ENCODE measurements at places on chromosomes 3 and 15.

DNA sequence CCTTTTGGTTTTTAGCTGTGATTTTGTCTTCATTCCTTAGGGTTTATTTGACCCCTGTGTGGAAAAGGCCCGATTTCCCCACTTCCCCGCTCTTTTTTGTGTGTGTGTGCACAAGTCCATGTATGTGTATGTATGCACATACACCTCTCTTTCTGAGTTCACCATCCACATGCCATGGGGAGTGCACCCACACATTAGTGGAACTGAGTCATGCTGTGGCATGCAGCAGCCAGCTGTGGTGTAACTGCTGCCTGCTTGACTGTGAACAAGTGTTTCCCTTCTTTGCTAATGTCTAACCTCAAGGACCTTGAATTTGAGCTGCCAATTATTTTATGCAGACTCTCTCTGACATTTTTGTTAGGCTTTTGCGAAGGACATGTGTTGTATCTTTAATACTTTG is 434.9 kb upstream of the TPM1 start:
- DNase-seq = peak; percentile 59

GRCh38 chr3:107894998-107895397 is 195.8 kb downstream of the CD47 start:
- no peak for DNase-seq

GRCh38 chr3:122508135-122508914 is 6.4 kb downstream of the KPNA1 start:
- DNase-seq = no peak

- no peak for DNase-seq
Observed at GRCh38 chr3:107954845-107955244, 136.0 kb downstream of the CD47 start.

GRCh38 chr3:66196633-66197032 is 24.2 kb upstream of the SLC25A26 start:
- no peak for DNase-seq

DNA sequence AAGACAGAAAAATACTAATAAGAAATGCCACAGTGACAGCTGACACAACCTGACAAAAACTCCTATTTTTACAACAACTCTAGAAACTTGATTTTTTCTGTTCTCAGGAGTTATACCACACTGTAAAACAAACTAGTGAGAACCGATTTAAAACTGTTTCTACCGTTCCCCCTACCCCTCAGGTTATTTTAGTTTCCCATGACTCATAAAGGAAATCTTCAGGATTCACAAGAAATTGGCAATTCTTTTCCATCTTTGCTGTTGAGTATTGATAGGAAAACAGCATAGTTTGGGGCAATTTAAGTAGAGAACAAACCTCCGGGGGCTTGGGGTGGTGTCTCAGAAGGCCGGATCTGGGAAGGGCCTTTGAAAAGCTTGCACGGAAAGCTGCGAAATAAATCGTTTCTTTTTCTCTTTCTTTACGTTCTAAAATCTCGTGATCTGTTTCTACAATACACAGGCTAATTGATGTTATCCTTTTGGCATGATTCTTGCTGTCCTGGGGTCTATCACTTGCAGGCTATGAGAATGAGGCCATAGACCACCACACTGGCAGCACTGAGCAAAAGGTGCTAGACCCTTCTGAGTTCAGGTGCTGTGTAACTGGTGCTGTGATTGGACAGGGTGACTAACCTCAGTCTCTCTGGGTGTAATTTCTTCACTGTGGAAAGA is 89.3 kb downstream of the LPP start:
- DNase-seq = no peak

GRCh38 chr3:23697416-23697815 is 108.3 kb upstream of the UBE2E1 start:
- no peak for DNase-seq

DNA sequence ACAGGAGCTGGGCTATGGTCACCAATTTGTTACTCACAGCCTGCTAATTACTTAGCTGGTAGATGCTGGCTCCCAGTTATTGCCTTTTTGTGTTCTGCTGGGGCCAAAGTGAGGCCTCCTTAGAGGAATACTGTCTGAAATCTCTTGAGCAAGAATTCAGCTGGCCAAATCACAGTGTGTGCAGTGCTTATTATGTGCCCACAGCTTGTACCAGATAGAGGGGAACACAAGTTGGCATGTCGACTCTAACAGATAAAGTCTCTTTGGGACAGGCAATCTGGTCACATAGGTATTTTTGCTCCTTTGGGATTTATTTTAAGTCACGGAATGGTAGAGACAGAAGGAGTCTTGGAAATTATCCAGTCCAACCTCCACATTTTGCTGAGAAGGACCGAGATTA is 6.3 kb upstream of the TMEM212 start:
- no peak for DNase-seq

- DNase-seq = no peak
Observed at GRCh38 chr3:46058981-46059380, 31.7 kb upstream of the XCR1 start.

DNA sequence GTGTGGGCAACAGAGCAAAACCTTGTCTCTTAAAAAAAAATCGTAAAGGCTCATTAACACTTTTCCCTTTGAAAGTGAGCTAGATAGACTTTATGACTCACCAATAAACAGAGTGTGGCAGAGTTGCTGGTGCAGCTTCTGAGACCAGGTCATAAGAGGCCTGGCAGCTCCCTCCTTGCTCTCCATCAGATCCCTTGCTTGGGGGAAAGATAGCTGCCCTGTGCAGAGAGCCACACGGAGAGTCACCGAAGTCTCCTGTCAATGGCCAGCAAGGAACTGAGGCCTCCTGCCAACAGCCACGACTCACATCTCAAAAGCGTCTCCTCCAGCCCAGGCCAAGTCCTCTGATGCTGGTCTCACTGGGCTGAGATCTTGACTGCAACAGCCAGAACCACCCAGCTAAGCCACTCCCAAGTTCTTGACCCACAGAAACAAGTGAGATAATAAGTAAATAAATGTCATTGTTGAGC is 8.7 kb upstream of the GP9 start:
- peak; percentile 80 for DNase-seq

- no peak for DNase-seq
Observed at GRCh38 chr3:180563406-180563805, 38.6 kb upstream of the TTC14 start.

- no peak for DNase-seq
Observed at GRCh38 chr3:192352142-192352541, 375.2 kb downstream of the FGF12 start.

- DNase-seq = no peak
Observed at GRCh38 chr3:17151598-17152373, 267.0 kb downstream of the PLCL2 start.

GRCh38 chr15:48283396-48284145 is 47.7 kb upstream of the DUT start:
- no peak for DNase-seq

DNA sequence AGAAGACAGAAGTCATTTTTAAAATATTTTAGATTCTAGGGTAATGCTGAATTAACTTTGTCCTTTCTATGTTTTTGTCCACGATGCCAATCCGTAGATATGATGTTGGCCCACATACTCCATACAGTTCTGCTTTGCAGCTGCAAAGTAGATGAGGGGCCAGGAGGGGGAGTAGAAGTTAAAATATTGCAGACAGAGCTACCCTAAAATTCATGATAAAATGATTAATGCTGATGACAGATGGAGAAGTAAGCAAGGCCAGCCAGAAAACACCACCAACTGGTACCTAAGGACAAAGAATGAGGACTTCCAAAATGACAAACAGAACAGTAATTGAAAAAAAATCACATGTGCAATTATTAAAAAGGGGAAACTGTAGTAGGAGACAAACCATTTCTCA is 756.6 kb upstream of the ARPP21 start:
- DNase-seq = no peak

DNA sequence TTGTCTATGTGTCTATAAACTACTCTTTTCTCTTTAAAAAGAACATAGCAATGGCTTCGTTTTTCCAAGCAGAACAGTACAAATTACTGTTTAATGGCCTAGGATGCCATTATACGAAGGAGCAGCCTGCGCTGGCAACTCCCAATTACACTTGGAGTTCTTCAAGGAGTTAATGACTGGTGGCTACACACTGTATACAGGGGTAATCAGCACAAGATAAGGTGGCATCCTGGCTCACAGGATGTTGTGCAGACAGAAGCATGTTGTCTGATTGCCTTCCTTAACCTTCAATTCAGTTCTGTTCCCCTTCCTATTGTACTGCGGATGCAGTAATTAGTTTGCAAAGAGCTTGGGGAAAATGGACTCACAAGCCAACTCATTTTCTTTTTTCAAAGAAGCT is 250.7 kb upstream of the ROBO2 start:
- DNase-seq = no peak

GRCh38 chr3:190384309-190384756 is 3.6 kb upstream of the CLDN16 start:
- no peak for DNase-seq

- DNase-seq = no peak
Observed at GRCh38 chr15:39151545-39151944, 429.3 kb upstream of the THBS1 start.

DNA sequence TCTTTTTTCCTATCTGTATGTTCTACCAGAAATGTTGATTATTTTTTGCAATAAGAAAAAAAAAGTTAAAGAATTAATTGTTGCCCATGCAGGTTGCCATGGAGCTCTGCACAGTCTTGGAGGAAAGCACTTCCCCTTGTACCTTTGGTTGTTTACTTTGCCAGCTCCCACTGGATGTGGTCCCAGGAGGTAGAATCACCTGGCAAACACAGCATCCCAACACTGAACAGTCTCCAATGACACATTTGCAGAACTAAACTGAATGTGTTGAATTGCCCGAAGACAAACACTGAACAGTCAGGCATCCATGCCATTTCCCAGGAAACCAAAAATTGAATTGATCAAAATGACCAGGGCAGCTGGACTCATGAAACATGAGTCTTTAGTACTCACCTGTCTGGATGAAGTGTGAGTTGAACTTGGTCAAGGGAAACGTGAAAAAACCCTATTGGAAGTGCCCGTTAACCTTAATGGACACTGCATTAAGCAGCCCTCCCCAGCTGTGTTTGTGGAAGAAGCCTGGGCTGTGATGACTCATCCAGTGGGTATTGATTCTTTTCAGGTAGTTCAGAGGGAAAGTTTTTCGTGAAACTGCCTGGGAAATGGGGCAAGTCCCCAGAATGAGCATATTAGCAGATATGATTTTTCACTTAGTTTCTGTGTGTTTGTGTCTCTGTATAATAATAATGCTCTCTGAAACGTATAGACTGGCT is 284.7 kb upstream of the STT3B start:
- DNase-seq = no peak

DNA sequence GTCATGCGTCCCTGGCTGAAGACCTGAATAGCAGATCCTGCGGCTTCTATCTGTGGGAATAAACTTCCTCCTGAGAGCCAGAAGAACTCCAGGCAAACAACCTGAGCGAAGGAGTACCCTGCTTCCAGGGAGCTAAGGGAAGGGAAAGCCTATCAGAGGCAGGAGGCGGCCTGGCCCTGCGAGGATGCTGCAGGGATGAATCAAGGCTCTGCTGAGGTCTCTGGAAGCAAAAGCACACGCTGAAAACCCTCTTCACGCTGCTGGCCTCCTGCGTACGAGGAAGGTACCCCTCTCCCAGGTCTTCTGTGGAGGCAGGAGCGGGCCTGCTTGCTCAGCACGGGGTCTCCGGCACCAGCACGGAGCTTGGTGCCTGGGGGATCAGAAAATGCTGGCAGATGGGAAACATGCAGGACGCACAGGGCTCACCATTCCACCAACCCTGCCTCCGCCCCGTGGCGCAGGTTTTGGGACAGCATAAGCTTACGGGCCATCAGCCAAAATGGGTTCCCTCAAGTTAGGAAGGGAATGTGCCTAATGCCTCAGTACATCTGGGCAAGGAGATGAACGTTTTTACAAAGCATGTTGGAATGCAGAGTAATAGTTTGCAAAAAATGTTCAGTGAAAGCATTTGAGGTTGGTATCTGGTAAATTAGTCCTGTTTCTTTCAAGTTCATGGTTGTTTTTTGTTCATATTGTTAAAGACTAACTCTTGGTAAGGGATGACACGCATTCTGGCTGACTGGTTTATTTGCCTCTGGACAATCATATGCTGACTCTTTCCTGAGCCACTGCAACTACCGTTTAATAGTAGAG is 72.3 kb downstream of the CHSY1 start:
- peak; percentile 88 for DNase-seq

- DNase-seq = peak; percentile 84
Observed at GRCh38 chr15:75455982-75456531, 4.6 kb upstream of the SIN3A start.

DNA sequence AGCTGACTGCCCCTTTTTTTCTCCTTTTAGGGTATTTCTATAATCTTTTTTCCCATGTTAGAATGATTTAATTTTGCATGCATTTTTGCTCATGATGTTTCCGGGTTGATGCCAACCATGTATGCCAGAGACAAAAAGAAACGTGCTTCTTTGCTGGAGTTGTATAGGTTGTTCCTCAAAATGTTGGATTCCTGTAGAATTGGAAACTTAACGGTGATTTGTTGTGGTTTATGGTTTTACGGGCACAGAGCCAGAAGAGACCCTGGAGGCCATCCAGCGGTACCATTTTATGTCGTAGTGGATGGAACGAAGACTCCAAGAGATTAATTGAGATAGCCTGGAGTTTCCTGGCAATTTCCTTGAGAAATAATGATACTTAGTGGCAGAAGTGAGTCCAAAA is 481.5 kb upstream of the RGMA start:
- DNase-seq = no peak
